Articular chondrocyte of knee joint (primary cell): ENCODE measurements at places on chromosomes 11 and 22. TPM values are rescaled to one million over a fixed set of nuclear protein-coding genes. Genes with fewer than 3 reads are reported as not detected.

The POU2AF2 gene
- not detected in 2 replicates for total RNA-seq

The MS4A6A gene
- total RNA-seq = not detected in 2 replicates

The ARVCF gene
- total RNA-seq = 21.4 and 25.2 TPM in 2 replicates

The CEND1 gene
- 0.26 and 0.32 TPM in 2 replicates for total RNA-seq

The KCNK4 gene
- 0.11 TPM in 1 of 2 replicates, not detected in the other for total RNA-seq

The EXT2 gene
- total RNA-seq = 148 and 174 TPM in 2 replicates

The CABP4 gene
- total RNA-seq = 0.11 TPM in 1 of 2 replicates, not detected in the other

The ADAMTS15 gene
- 12.8 and 13.3 TPM in 2 replicates for total RNA-seq

The OR52A1 gene
- not detected in 2 replicates for total RNA-seq

The CHRM1 gene
- total RNA-seq = not detected in 2 replicates

The C11orf87 gene
- 0.13 and 0.43 TPM in 2 replicates for total RNA-seq
